ENCODE measurements at places on chromosomes 5 and 9.

GRCh38 chr9:111037356-111037707 lies 938 bp downstream of the LPAR1 start:
- DNase-seq = no peak

DNA sequence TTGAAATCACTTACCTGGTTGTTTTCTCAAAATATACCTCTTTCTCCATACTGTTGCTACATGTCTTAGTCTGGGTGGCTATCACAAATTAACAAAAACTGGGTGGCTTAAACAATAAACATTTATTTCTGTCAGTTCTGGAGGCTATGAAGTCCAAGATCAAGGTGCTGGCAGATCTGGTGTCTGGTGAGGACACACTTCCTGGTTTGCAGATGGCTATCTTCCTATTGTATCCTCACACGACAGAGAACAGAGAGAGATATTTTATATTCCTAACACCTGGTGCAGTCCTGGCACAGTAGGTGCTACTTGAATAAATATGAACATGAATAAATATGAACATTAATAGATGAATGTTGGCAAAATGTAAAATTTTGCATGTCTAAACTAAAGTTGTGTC lies 164.3 kb upstream of the ACOT12 start:
- DNase-seq = no peak

DNA sequence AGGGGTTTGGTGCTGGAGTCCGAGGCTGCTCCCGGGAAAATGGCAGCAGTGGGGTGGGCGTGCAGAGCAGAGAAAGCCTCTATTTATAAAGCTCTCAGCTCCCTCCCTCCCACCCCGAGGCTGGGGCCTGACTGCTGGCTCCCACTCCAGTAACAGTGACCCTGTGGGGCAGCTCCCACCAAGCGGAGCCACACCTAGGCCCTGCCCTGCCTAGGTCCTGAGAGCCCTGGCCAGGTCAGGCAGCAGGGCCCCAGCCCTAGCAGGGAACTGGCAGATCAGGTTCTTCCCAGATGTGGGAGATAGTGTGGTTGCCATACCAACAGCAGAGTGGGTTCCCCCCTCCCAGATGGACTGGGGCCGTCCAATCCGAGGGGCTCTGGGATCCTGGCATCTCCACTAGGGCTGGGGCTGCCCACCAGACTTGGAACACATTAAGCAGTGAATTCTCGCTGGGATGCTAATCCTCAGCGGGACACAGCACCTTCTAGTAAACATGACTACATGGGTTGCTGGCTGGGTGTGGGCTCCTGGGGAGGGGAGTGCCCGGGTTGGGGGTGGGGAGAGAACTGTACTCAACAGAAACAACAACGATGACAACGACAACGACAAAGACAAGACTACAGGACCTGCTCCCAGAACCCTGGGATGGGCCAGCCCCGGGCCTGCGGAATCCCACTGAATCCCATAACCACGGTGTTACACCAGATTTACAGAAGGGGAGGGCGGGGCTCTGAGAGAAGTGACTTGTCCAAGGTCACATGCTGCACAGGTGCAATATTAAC lies 1.5 kb downstream of the SH3GLB2 start:
- no peak for DNase-seq

- no peak for DNase-seq
Measured at GRCh38 chr9:68532131-68532530, 8.6 kb downstream of the TMEM252 start.

DNA sequence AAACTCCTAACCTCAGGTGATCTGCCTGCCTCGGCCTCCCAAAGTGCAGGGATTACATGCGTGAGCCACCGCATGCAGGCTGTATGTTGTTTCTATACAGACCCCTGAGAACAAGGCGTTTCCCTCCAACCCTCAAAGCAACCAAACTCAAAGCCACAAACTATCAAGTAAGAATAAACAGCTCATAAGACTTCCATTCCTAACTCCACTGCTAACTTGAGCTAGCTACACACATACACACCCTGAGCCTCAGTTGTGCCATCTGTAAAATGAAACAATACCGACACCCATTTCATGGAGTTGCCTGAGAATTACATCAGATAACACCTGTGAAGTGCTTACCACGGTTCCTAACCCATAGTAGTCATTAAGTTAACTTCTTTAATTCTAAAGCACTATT lies 70.8 kb downstream of the SERINC5 start:
- DNase-seq = no peak

- DNase-seq = no peak
Measured at GRCh38 chr9:33136721-33137670, 30.1 kb downstream of the B4GALT1 start.

All from activated gamma-delta T cell treated with Interleukin-2 at 50 U/mL for 16 hours (primary cell).